ENCODE measurements at places on chromosomes 5 and 9.
A peak's percentile ranks its signal among the peaks of the same experiment; 100 is the strongest.

GRCh38 chr5:128241051-128241695 lies 157.6 kb downstream of the SLC12A2 start:
- no peak for DNase-seq

DNA sequence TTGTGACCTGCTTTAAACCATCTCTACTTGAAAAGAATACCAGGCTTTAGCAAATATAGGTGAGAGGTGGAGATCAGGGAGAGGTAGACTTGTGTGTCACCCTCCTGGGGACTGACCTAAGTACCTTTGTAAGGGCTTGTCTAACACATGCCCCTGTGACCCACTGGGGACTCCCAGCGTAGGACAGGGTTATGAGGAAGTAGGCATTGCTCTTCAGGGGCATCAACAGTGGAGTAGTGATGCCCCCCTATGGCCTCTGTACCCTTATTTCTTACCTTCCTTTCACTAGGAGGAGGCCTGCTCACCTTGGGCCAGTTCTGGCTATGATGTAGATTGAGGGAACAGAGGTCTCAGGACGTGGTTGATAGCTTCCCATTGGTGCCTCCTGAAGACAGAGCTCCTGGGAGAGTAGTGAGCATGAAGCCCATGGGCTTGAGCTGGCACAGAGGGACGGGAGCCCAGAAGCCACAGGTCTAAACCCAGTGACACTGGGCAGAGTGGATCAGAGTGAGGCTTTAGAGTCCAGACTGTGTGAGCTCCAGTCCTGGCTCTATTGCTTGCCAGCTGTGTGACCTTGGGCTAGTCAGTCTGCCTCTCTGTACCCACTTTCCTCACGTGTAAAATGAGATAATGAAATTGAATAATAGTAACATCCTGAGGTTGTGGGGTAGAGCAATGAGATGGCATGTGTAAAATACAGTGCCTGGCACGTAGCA lies 191.7 kb downstream of the AOPEP start:
- DNase-seq: peak; percentile 12

- DNase-seq: no peak
Measured at GRCh38 chr5:57508211-57508610, 25.6 kb upstream of the ACTBL2 start.

DNA sequence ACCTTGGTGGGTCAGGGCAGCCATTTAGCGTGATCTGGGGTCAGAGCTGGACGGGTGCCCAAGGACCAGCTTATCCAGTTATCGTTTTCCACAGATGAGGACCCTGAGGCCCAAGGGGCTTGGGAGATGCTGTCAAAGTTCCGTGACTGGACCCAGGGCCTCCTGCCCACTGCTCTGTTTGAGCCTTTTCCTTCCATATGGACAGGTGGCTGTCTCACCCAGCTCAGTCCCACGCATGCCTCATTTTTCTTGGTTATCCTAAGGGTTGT lies 56.5 kb downstream of the TRIP13 start:
- DNase-seq: no peak

GRCh38 chr5:65184780-65185179 lies 296.9 kb downstream of the ADAMTS6 start:
- DNase-seq: no peak

DNA sequence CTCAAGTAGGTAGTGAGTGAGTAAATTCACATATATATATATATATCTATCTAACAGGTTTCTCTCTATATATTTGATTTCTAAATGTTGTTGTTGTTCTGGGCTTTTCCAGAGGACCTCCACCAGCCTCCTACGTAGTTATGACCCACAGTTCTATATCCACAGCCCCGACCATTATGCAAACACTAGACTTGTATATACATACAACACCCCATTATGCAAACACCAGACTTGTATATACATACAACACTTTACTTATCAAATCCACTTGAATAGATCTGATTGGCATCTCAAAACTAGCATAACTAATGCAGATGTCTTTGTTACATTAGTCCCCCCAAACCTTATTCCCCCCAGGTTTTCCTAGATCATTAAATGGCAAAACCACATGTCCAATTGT lies 108.7 kb downstream of the JAKMIP2 start:
- DNase-seq: no peak

DNA sequence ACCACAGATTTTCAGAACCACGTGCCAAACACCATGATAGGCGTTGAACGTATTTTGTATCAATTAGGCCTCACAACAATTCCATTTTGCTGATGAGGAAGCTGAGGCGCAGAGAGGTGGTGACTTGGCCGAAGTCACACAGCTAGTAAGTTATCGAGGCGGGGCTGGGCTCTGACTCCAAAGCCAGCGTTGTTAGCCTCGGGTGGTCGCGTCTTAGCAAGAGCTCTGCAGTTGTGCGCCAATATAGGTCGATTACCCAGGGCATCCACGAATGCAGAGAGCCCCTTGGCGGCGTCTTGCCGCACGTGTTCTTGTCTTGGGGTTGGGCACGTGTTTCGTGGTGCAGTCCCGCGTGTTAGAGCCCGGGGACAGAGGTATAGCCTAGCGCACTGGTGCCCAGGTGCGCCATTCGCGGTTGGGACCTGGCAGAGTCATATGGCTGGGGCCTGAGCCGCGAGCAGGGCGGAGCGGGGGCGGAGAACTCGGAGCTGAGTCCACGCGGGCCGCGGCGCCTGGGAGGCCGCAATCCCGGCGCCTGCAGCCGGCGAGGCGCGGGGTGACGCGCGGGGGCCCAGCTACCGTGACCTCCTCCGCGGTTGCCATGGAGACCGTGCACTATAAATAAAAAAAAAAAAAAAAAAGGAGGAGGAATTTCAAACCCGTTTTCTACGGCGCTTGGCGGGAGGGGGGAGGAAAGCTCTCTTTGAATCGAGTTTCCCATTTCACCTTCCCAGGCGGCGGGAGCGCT lies 62.3 kb downstream of the CXXC5 start:
- peak; percentile 88 for DNase-seq

DNA sequence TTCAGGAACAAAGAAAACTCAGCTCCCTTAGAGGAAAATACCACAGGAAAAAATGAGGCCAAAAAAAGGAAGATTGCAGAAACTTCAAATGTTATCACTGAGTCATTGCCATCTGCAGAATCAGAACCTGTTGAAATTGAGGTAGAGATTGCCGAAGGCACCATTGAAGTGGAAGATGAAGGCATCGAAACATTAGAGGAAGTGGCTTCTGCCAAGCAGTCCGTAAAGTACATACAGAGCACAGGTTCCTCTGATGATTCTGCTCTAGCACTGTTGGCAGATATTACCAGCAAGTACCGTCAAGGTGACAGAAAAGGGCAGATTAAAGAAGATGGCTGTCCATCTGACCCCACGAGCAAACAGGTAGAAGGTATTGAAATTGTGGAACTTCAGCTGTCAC lies 30.8 kb upstream of the NIM1K start:
- DNase-seq: no peak

All from H9 (cell line).